ENCODE measurements at places on chromosomes 1 and 21.

GRCh38 chr1:85975912-85976371, 180.6 kb downstream of the COL24A1 start:
- peak; percentile 52 for DNase-seq

DNA sequence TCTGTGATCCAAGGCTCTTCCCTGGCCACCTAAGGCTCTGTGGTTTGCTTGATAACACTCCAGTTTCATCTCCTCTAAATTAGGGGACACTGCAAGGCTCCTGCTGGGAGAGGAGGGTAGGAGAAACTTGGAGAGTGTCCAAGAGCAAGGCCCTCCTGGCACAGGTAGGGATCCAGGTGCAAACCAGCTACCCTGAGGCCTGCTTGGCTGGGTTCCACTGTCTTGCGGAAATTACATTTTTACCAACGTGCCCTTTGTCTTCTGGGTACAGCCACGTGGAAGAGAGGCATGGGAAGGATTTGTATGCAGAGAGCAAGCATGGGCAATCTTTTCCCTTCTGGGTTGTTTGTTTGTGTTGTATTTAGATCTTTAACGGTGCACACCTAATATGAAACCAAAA, 132.5 kb downstream of the PRDM2 start:
- no peak for DNase-seq

- DNase-seq = no peak
These were observed 37.8 kb downstream of the NGF start for GRCh38 chr1:115300087-115300876.

DNA sequence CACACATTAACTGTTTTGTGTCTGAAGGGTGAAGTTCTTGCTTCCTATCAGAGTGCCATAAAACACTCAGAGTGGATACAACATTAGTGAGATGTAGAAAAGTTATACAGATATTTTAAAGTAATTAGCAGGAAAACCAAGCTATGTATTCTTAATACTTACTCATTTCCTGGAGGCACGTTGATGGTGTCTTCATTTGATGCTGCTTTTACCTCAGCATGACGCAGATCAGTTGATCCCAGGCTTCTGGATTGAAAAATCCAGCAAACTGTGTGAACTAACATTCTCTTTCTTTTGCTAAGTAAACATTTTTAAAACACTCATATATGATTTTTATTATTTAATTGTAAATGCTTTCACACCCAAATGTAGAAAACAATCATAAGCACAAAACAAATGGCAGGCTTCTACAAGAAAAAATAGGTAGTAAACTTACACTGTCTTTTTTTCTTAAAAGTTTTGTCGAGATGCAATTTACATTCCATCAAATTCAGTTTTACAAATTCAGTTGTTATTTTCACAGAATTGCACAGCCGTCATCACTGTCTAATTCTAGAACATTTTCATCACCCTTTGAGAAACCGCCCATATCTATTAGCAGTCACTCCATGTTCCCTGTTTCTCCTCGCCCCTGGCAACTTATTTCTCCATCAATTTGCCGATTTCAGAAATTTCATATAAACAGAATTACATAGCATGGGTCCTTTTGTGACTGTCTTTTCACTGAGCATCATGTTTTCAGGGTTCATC, 198.9 kb downstream of the LRRC7 start:
- DNase-seq = no peak

DNA sequence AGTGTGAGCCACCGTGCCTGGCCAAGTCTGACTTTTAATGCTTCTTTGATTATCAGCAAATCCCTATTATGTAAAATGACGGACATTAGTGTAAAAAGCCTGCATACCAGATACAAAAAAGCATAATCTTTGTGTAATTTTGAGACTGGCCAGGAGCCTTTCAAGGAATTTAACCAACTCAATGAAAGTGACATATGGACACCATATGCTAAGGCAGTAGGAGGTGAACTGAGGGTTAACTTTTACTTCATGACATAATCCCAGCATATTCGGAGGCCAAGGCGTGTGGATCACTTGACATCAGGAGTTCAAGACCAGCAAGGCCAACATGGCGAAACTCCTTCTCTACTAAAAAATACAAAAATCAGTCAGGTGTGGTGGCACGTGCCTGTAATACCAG, 94.6 kb downstream of the EIF4G3 start:
- no peak for DNase-seq

- no peak for DNase-seq
These were observed 439.4 kb downstream of the GPATCH2 start for GRCh38 chr1:217191441-217191840.

GRCh38 chr1:15094719-15095495, 58.6 kb upstream of the TMEM51 start:
- no peak for DNase-seq

- no peak for DNase-seq
These were observed 4.8 kb upstream of the IL24 start for GRCh38 chr1:206892351-206892984.

DNA sequence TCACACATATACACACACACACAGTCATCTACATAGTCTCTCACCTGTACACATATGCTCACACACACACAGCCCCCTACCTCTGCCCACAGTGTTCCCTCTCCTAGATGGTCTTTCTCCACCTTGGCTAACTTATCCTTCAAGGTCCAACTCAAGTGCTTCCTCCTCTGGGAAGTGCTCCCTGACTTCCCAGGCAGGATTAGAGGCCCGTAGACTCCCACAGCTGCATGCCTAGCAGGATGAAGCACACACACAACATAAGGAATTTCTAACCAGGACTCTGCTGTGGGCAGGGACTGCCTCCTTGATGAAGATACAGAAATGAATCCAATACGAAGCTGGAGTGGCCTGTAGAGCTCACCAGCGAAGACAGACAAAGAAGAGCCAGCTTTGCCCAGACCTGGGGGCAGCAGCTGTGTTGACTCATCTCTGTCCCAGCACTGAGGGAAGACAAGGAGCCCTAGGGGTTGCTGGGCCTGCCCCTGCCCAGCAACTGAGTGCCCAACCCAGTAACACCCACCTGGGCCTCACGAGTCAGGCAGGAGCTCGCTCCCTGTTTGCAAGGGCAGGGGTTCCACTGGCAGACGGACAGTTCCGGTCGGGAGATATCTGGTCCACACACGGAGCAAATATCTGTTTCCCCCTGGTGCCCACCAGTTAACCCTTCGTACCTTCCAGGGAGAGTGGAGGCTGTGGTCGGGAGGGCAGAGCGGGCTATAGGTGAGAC, 100.8 kb downstream of the DMRTB1 start:
- peak; percentile 18 for DNase-seq

DNA sequence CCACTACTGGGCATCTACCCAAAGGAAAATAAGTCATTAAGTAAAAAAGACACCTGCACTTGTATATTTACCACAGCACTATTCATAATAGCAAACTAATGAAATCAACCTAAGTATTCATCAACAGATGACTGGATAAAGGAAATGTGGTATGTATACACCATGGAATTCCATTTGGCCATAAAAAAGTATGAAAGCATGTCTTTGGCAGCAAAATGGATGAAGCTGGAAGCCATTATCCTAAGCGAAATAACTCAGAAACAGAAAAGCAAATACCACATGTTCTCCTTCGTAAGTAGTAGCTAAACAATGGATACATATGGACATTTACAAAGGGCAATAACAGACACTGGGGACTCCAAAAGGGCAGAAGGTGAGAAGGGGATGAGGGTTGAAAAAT, 485.7 kb upstream of the BRINP3 start:
- DNase-seq = no peak

DNA sequence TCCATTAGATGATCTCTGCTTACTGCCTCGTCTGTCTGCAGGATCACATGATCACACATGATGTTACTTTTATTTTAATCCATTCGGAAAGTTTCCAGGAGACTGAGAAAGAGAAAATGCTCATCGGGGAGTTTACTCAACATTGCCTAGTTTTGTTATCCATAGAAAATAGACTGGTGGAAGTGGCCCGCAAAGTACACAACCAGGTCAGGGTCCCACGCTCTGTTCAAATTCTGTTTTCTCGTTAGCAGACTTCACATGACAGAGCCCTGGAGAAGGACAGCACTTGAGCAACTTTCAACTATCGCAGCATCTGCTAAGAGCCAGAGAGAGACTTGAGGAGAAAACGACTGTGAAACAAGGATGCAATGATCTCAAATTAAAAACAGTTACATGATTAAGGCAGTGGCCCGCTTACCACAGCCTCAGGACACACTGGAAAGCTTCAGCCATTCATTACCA, 44.2 kb downstream of the ADAMTS1 start:
- DNase-seq = no peak

DNA sequence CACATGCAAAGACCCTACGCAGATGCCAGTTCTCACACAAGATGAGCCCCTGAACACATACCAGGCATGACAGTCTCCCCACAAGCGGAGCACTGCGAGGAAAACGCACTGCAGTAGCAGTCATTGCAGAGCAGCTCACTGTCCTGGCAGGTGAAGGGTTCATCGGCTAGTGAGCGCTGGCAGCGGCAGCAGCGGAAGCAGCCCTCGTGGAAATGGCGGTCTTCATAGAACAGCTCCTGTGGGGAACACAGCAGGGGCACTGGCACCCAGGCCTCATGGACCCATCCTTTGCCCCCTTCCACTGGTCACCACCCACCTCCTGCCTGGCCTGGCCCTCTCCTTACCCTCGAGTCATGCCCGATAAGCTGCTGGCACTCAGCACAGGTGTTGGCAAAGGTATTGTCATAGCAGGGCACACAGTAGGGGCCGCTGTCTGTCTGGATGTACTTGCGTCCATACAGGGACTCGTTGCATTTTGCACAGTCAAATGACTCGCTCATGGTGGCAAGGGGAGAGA, 6.3 kb downstream of the FHL3 start:
- DNase-seq = no peak

- no peak for DNase-seq
These were observed 84.6 kb downstream of the VPS13D start for GRCh38 chr1:12314333-12314903.

DNA sequence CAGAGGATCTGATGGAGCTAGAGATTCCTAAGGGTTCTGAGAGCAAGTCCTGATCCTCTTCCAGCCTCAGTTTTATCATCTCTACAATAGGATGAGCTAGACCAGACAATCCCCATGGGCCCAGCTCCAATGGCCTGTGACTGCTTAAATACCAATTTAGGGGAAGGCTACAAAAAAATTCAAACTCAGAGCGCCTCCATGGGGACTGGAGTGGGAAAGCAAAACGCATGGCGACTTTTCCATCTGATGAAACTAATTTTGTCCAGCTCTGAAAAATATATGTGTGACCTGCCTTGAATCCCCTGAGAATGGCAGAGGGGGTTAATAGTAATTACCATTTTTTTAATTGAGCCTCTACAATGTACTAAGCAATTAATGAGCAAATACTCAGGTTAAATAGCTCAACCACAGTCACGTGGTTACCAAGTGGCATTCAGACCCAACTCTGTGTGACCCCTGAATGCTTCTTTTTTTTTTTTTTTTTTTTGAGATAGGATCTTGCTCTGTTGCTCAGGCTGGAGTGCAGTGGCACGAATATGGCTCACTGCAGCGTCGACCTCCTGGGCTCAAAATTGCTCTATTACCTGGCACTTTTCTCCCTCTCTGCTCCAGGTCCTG, 8.4 kb downstream of the EXTL1 start:
- no peak for DNase-seq

- DNase-seq = no peak
These were observed 465.7 kb downstream of the USP25 start for GRCh38 chr21:16195538-16195910.

DNA sequence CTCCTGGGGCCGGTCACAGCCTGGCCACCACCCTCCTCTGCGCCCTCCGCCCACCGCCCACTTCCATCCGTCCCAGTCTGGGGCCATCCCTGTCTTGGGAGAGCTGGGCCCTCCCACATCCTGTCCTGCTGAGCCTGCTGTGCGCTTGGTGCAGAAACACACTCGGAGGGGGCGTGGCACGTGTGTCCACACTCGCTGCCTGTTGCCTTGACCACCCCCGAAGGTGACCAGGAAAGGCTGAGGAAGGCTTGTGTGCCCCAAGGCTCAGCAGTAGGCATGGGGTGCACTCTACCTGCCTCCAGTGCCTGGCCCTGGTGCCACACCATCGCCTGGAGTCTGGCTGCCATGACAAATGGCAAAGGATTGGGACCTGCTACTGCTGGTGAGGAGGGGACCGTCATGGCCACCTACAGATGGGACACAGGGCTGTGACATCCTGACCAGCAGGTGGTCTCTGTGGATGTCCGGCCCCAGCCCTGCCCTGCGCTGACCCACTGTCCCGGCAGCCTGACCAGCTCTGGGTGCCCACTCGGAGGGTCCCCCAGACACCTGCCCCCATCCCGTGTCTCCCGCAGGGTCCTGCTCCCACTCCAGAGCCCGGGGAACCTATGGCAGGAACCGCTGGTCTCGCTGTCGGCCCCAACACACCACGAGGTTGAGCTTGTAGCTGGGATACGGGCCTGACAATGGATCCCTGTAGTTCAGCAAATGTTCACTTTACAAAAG, 23.2 kb upstream of the PTTG1IP start:
- no peak for DNase-seq

DNA sequence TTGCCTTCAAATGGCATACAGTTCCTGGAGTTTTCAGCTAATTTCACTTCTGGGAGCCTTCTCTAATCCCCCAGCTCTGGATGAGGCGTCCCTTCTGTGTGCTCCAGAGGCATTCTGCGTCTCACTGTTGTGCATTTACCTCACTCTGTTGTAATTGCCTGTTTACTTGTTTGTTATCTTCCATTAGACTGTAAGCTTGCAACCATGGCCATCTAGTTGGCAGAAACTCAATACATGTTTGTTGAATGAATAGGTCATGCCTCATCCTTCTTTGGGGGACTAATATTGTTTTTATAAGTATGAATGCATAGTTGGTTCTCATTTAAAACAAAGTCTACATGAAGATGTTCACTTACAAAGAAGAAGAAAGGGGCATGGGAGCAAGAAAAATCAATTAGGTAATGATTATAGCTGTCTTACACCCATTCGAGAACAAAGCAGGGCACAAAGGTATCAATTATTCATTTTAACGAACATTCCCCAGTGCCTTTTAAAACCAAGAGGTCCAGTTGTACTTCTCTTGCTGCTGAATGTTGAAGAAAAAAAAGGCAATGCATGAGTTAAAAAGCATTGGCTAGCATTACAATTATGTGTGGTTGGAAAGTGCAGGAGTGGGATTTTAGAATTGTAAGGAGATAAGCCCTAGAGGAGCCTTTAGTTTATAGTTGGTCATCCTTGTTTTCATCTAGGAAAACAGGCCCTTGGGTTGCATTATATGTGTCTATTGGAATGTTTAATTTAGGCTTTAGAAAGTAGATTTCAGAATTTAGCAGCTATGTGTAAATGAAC, 6.0 kb downstream of the RGL1 start:
- DNase-seq = no peak

DNA sequence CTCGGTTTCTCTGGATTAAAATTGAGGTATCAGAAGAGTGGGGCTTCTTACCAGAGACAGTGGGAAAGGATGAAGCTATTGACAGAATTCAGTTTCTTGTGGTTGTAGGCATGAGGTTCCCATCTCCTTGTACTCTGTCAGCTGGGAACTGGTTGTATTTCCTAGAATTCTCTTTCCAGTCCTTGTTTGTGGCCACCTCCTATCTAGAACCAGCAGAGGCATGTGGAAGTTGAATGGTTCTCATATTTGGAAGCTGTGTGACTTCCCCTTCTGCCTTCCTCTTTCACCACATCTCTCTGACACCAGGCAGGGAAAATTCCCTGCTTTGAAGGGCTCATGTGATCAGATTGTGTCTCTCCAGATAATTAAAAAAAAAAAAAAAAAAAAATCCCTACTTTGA, 457.7 kb upstream of the ADAMTS5 start:
- DNase-seq = no peak

GRCh38 chr1:29679316-29679715, 443.0 kb downstream of the PTPRU start:
- no peak for DNase-seq

- no peak for DNase-seq
These were observed 105.4 kb upstream of the PDC start for GRCh38 chr1:186566140-186566855.
